ENCODE measurements at places on chromosomes 11 and 22. TPM values are rescaled to one million over a fixed set of nuclear protein-coding genes. Genes with fewer than 3 reads are reported as not detected.

GRCh38 chr11:94751218-94751609 lies 16.9 kb upstream of the AMOTL1 start:
- no peaks in the 10 kb centered on the region for H3K36me3 ChIP-seq
- H3K27me3 ChIP-seq, result no peaks in the 10 kb centered on the region
- no peak for DNase-seq
- peak overlapping the region; percentile 62 for H3K27ac ChIP-seq
- peak overlapping the region; percentile 8 for H3K4me3 ChIP-seq

DNA sequence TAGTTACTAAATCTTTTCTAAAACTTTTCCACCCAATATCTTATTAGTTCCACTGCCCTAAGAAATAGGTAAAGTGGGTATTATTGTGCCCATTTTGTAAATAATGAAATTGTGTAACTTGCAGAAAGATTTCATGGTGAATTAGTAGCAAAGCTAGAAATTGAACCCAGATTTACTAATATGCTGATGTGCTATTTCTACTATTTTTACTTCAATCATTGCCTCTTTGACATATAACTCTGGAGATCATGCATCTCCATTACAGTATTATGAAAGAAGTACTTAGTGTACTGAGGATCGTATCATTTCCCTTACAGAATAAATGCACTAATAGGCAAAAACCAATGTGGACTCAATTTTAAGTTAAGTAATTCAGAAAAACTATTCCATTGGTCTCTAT lies 119.0 kb downstream of the CSTPP1 start:
- H3K27ac ChIP-seq, result no peak overlapping the region
- no peaks in the 10 kb centered on the region for H3K36me3 ChIP-seq
- no peaks in the 10 kb centered on the region for H3K27me3 ChIP-seq
- H3K4me3 ChIP-seq, result no peak overlapping the region
- no peak for DNase-seq

DNA sequence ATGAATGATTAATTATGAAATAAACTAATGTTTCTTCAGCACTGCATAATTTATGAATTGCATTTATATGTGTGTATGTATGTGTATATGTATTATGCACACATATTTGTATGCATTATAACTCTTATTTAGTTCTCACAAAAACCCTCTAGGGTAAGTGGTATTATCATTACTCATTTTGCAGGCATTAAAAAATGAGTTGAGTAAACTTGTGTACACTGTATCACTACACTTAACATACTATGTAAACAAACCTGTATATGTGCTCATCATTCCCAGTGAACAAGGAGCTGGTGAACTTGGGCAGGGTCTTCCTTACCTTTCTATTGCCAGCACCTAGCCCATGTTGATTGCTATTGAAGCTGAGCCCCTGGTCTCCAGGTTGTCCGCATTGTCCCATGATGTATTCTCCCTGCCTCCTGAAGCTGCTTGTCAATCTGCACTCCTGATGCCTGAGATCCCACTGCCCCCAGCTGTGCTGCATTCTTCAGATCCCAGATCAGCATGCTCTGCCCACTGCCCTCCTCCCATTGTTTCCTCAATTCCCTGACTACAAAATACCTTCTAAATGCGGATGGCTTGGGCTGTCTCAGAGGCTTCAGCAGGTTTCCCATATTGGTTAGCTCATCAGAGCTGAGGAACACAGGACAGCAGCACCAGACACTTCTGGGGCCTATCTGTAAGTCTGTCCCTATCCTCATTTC lies 267.9 kb upstream of the SESN3 start:
- DNase-seq, result no peak
- H3K27ac ChIP-seq, result no peak overlapping the region
- no peaks in the 10 kb centered on the region for H3K27me3 ChIP-seq
- no peak overlapping the region for H3K4me3 ChIP-seq

SNX32 gene
- 0.34 TPM for total RNA-seq

DNA sequence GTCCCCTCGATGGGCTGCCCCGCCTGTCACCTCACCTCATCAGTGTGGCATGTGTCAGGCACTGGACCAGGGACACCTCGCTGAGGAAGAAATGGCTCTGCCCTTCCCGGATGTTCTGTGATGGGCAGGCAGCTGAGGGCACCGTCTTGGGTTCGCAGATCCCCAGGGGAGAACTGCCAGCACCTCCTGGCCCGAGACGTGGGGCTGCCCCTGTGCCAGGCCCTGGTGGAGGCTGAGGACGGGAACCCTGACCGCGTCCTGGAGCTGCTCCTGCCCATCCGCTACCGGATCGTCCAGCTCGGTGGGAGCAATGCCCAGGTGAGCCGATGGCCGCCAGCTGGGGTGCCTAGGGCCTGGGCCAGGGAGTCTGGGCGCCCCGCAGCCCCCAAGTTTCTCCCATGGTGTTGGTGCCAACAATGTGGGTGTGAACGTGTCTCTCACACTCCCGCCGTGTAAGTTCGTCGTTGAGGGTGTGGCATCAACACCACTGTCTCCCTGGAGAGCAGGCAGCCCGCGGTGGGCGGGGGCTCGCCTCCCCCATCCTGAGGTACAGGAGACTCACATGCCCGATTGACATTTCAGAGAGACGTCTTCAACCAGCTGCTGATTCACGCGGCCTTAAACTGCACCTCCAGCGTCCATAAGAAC lies 7.3 kb upstream of the GTSE1 start:
- no peak for DNase-seq
- no peaks in the 10 kb centered on the region for H3K36me3 ChIP-seq
- H3K27me3 ChIP-seq, result no peaks in the 10 kb centered on the region
- no peak overlapping the region for H3K4me3 ChIP-seq
- H3K4me1 ChIP-seq, result peaks cover 12% of the 10 kb centered on the region
- peak overlapping the region; percentile 78 for H3K27ac ChIP-seq

DNA sequence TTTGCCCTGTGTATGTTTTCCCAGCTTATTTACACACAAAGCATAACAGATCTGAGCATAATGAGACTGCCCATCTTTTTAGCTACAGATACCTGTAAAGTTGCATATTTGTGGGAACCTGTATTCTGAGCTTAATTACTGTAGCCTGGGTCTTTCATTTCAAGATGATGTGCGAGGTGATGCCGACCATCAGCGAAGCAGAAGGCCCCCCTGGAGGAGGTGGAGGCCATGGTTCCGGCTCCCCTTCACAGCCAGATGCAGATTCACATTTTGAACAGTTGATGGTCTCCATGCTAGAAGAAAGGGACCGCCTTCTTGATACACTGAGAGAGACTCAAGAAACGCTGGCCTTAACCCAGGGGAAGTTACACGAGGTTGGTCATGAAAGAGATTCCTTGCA lies 1.5 kb downstream of the PPFIA1 start:
- peak overlapping the region; percentile 65 for H3K4me3 ChIP-seq
- H3K36me3 ChIP-seq, result peaks cover 20% of the 10 kb centered on the region
- peaks cover 32% of the 10 kb centered on the region for H3K4me1 ChIP-seq
- H3K27me3 ChIP-seq, result no peaks in the 10 kb centered on the region
- H3K27ac ChIP-seq, result no peak overlapping the region
- DNase-seq, result no peak

DNA sequence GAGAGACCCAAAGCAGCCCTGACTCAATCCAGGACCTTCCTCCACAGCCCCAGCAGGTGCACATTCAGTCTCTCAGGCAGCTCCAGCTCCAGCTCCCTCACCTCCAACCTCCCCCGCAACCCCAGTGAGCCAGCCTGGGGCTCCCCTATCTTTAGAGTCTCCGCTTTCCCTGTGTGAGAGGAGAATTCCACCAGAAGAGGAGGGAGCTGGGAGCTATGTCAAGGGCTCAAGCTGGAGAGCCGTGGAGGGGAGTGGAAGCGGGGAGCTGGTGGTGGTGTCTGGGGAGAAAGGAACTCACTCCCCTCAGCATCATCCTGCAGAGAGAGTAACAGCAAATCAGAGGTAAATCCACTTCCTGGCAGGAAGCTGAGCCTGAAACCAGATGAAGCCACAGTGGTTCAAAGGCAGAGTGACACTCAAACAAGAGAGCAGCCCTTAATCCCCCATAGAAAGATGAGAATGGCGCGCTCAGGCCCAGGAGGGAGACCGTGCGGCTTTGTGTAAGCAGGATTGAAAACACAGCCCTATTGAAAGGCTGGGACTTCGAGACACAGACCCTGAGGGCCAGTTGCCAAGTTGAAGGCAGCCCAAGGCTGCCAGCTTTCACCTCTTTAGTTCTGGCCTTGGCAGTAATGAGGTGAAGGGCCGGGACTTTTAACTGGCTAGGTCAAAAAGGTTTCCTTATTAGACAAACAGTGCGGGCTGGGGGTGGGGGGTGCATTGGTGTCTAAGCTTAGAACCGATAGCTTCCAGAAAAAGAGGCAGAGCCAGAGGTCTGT lies 21.4 kb upstream of the CDON start:
- H3K27ac ChIP-seq, result no peak overlapping the region
- H3K4me3 ChIP-seq, result no peak overlapping the region
- DNase-seq, result no peak
- H3K4me1 ChIP-seq, result no peaks in the 10 kb centered on the region
- H3K27me3 ChIP-seq, result no peaks in the 10 kb centered on the region
- H3K36me3 ChIP-seq, result no peaks in the 10 kb centered on the region

GRCh38 chr11:20035375-20035700 lies 124.9 kb downstream of the DBX1 start:
- no peak for DNase-seq
- peaks cover 30% of the 10 kb centered on the region for H3K36me3 ChIP-seq
- H3K4me1 ChIP-seq, result peaks cover 7% of the 10 kb centered on the region
- no peak overlapping the region for H3K4me3 ChIP-seq
- no peak overlapping the region for H3K27ac ChIP-seq

GRCh38 chr22:40252146-40252545 lies 74.4 kb downstream of the TNRC6B start:
- DNase-seq, result no peak
- H3K4me3 ChIP-seq, result no peak overlapping the region
- peaks cover 41% of the 10 kb centered on the region for H3K4me1 ChIP-seq
- no peak overlapping the region for H3K27ac ChIP-seq

DNA sequence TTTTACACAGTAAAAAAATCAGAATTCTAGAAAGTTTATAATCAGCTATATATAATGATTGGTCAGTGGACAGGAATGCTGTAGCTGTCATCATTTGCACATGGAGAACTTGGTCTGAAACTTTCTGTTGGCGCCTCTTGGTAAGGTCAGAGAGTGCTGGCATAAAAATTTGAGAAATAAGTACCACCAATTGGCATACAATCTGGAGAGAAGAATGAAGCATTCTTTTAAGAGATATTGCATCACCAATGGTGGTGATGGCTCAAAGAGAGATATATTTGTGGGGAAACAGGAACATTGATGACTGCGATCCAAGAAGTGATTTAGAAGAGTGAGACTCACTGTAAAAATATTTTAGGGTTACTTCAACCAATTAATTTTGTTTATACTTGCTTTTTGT lies 19.8 kb upstream of the OOSP1 start:
- H3K4me1 ChIP-seq, result no peaks in the 10 kb centered on the region
- no peak overlapping the region for H3K27ac ChIP-seq
- DNase-seq, result no peak
- H3K4me3 ChIP-seq, result no peak overlapping the region

GRCh38 chr11:2386591-2386990 lies 9.5 kb downstream of the CD81 start:
- no peaks in the 10 kb centered on the region for H3K27me3 ChIP-seq
- H3K36me3 ChIP-seq, result peaks cover 12% of the 10 kb centered on the region
- peaks cover 90% of the 10 kb centered on the region for H3K4me1 ChIP-seq
- no peak overlapping the region for H3K4me3 ChIP-seq
- H3K27ac ChIP-seq, result peak overlapping the region; percentile 61

- H3K36me3 ChIP-seq, result no peaks in the 10 kb centered on the region
- no peaks in the 10 kb centered on the region for H3K4me1 ChIP-seq
- no peak overlapping the region for H3K27ac ChIP-seq
- H3K27me3 ChIP-seq, result no peaks in the 10 kb centered on the region
These were observed 17.7 kb upstream of the CDON start for GRCh38 chr11:126080161-126080941.

OR5A1 gene
- not detected for total RNA-seq

UPB1 gene
- total RNA-seq, result 0.44 TPM

- H3K27ac ChIP-seq, result no peak overlapping the region
- H3K4me3 ChIP-seq, result no peak overlapping the region
- H3K4me1 ChIP-seq, result peaks cover 36% of the 10 kb centered on the region
- no peaks in the 10 kb centered on the region for H3K36me3 ChIP-seq
These were observed 3.7 kb downstream of the TBX1 start for GRCh38 chr22:19764299-19764593.

GRCh38 chr11:111795334-111795985 lies 29.3 kb upstream of the PPP2R1B start:
- DNase-seq, result no peak
- no peaks in the 10 kb centered on the region for H3K36me3 ChIP-seq
- H3K4me1 ChIP-seq, result no peaks in the 10 kb centered on the region
- no peak overlapping the region for H3K27ac ChIP-seq

Measured in heart left ventricle (tissue), 16 donors.